Glomerular endothelial cell (primary cell): ENCODE measurements at places on chromosomes 2 and 18.

DNA sequence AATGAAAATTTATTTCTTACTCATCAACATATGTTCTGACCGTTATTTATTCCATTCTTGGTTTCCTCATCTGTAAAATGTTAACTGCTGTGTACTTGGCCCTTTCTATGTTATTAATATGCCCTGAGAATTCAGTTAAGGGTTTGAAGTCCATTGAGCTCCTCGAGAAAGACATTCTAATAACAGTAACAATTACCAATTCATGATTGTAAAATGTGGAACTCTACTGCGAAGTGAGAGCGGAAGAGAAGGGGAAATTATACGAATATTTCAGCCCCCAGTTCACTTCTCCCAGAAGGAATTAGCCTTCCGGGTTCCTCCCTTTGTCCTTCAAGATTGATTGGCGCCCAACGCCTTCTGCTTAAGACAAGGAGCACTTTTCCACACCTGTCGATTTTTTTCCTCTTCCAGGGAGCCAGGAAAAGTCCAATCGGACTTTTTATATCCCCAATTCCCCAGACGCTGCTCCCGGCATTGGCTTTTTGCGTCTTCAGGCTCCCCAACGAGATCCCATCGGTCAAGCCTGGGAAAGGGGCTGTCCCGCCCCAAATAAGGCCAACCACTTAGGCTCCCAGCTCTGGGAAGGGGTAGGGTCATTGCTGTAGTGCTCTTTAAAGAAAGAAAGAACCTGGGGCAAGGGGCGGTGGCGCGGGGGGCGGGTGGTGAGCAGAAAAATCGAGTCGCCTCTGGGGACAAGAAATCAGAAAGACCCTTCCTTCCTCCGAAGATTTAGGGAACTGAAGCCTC is 1.6 kb downstream of the DSC2 start:
- DNase-seq = no peak

DNA sequence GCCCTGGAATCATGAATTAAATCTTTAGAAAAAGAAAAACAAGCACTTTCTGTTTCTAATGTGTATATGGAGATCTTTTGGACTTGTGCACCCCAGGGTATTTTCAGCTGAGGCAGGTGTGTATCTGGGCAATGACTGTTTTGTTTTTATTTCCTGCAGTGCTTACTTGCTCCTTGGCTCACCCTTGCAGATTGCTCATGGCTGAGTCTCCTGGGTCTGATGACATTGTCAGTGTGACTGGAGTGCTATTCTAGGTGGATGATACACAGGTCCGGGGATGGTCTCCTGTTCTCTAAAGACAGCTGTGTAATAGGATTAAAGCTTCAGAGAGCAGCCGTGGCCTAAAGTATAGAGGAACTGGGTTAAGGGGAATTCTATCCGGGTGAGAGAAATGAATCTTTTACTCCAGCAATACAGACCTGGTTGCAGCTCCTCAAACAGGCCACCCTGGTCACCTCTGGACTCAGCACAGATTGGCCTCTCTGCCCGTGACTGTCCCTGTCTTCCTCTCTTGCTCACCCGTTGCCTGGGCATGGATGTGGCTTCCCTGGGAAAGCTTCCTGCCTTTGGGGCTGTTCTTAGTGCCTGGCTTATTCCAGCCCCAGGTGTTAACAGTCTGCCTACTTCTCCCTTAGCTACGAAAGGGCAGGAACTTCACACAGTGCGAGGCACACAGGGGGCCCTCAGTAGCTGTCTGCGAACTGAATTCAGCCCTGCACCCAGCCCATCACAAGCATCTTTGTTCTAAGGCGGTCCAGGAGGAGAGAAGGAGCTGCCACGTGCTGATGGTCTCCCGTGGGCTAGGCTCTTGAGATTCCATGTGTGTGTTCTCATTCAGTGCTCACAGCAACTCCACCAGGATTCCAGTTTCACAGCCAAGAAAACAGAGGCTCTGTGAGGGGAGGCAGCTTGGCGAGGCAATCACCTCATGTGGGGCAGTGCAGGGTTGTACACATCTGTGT is 84.3 kb downstream of the ACOXL start:
- no peak for DNase-seq

DNA sequence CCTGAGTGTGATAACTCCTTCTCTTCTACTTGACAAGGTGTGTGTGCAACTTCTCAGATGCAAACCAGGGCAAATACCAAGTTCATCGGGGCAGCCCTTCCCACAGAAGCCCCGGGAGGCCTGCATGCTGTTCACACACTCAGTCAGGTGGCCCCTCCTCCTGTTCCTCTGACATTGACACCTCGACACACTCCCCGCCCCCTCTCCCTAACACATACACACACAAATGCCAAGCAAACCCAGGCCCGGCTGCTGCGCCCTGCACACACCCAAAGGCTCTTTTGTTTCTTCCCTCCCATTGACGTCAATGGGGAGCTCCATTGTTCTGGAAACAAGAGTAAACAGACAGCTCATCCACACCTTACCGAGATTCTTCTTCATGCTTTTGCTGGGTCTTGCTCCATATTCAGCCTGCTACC is 1.7 kb upstream of the PER2 start:
- DNase-seq = no peak

- DNase-seq = no peak
Observed at GRCh38 chr2:171531291-171531690, 9.0 kb downstream of the CYBRD1 start.

- no peak for DNase-seq
Observed at GRCh38 chr2:231526341-231527090, 3.7 kb downstream of the NMUR1 start.

DNA sequence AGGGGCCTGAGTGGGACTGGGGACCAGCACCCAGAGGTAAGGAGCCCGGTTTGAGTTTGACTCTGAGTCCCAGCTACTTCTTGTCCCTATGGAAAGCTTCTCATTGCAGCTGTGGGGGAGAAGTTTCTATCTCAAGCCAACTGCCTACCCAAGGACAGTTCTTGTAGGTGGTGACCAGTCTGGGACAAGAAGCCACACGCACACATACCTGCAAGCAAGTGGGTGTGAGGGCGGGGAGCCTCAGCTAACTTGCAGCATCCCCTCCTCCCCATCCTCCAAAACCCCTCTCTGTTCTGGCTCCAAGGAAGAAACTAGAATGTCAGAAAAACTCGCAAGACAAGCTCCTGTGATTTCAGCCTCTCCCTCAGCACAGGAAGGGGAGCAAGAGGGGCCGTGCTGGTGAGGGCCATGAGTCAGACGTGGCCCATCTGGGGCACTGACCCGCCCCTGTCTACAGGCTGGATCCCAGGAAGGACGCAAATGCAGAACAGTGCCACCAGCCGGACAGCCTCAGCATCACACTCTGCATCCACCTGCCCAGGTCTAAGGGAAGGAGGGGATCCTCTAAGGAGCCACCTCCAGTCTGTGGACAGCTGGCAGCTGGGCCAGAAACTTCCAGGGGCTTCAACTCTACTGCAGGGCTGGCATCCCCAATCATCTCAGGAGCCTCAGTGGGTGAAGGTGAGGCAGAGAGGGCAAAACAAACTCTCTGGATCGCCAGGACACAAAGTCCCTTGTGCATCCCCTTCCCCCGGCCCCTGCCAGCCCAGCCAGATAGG is 103.4 kb downstream of the TNS1 start:
- DNase-seq = no peak

- DNase-seq = no peak
Observed at GRCh38 chr18:21112140-21112473, 494 bp upstream of the ROCK1 start.

GRCh38 chr2:204177977-204178522 is 241.5 kb downstream of the ICOS start:
- DNase-seq = no peak

DNA sequence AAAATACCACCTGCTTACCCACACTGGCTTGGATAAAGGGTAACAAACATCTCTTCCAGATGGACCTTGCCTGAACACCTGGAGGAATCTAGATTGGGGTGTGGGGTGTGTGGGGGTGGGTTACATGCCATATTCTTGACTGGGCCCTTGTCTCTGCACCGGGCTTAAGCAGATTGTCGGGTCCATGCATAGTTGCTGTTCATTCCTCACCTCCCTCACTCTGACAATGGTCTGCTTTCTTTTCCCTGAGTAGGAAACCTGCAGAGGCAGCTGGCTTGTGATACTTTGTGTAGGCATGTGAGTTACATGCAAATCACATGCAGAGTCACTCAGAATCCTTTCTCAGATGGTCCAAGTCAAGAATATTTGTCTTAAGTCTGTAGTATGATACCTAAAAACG is 112.8 kb upstream of the GLS start:
- DNase-seq = no peak

- DNase-seq = no peak
Observed at GRCh38 chr2:654896-655295, 22.3 kb downstream of the TMEM18 start.

GRCh38 chr2:101478181-101479001 is 3.5 kb upstream of the RFX8 start:
- DNase-seq = no peak

- DNase-seq = no peak
Observed at GRCh38 chr18:76658627-76659026, 163.6 kb upstream of the ZNF516 start.

DNA sequence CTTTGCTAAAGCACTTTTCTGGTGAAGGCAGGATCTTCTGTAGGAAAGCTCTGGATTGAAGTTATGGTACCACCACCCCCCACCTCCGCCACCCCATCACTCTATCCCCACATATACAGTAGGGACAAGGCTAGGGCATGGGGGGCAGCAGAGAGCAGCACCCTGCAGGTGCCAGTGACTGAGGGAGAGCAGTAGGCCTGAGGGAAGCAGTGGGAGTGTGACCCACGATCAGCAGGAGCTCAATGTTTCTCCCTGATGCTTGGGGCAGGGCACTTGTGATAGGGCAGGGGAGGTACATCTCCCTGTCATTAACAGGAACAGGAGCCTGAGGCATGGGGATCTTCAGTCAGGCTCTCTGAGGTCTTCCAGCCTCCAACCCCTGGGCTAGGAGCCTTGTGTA is 121.6 kb downstream of the ZFP36L2 start:
- no peak for DNase-seq

GRCh38 chr2:209662021-209662420 is 109.6 kb upstream of the UNC80 start:
- no peak for DNase-seq

DNA sequence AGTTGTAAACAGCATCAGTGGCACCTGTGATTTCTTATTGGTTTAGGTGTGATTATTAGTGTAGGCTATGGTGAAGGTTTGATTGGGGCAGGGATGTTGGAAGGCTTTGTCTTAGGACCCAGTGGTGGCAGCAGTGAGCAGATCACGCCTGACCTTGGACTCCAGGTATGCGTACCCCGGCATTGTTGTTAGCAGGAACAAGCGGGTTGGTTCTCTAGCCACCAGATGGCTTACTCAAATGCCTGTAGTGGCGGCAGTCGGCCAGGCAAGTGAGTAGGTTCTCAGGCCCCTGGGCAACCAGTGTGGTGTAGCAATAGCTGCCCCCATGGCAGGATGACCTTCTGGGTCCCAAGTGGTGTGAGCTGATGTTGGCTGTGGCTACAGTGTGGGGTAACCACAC is 558.3 kb downstream of the KCNJ3 start:
- DNase-seq = no peak

GRCh38 chr18:63905361-63905760 is 2.4 kb upstream of the SERPINB10 start:
- DNase-seq = no peak

DNA sequence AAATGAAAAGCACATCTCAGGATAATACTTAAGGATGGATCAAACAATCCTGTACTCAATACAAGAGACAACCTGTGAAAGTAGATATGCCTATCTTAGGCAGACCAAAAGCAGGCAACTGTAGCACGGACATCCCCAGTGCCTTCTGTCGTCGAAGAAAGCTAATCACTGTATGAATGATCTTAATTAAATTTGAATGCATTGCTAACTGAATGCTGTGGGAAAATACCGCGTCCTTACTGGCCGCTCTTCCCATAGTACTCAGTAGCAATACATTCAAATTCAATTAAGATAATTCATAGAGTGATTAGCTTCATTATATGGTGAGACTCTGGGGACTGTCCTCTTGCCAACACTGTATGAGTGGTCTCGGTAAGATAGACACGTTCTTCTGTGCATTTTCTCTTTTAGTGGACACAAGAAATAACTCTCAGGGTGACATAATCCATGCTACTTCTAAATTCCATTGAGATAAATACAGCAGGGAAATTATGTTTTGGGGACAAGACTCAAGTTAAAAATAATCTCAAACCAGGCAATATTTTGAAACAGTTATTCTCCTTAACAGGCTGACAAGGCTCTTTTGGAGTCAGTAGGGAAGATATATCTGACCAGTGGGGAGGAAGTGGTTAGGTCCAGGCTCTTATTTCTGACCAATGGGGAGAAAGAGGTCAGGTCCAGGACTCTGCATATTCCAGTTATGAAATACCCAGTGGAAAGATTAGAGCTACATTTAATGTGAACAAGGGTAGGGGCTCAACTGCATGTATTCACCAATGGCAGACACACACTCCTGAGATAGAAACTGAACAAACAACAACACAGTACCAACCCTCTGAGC is 97.3 kb downstream of the DOCK10 start:
- DNase-seq = no peak

GRCh38 chr2:157903626-157904025 is 27.5 kb upstream of the ACVR1 start:
- no peak for DNase-seq

- no peak for DNase-seq
Observed at GRCh38 chr2:99374747-99375146, 37.6 kb downstream of the EIF5B start.

GRCh38 chr18:74961596-74961995 is 247.3 kb downstream of the PTGR3 start:
- DNase-seq = no peak

DNA sequence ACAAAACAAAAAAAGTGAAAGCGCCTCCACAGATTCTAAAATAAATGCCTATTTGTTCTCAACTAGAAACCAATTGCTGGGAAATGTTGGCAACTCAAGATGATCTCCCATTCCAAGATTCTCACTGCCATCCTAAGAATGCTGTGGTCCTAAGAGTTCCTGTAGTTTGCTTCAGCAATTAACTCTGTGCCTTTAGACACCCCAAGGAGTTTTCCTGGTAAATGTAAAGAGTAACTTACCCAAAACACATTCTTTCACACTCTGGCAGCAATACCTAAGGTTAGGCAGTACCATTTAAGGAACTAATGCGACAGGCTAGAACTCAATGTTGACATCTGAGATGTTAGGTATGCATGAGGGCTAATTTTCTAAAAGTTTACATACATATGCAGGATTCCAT is 58.8 kb upstream of the TANK start:
- DNase-seq = no peak

GRCh38 chr2:237662671-237663093 is 35.3 kb downstream of the LRRFIP1 start:
- no peak for DNase-seq

GRCh38 chr2:36616947-36617346 is 19.0 kb upstream of the FEZ2 start:
- no peak for DNase-seq

GRCh38 chr2:120437604-120438000 is 91.7 kb downstream of the INHBB start:
- no peak for DNase-seq

DNA sequence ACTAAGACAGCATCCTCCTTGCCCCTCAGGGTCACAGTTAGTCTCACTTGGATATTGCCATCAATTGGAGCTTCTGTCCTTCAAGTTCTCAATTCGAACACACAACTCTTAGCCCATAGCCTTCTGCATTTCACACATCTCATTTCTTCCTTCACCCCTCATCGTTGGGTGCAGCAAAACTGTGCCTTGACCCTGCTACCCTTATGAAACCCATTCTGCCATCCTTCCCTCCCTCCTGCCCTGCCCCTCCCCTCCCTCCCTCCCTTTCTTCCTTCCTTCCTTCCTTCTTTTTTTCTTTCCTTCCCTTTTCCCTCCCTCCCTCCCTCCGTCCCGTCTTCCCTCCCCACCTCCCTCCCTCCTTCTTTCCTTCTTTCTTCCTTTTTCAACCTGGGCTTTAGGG is 80.7 kb upstream of the CYRIA start:
- DNase-seq = no peak
